ENCODE measurements at places on chromosomes 13 and 19. TPM values are rescaled to one million over a fixed set of nuclear protein-coding genes. Genes with fewer than 3 reads are reported as not detected.

The RFPL4AL1 gene
- total RNA-seq, result not detected

The F10 gene
- not detected for total RNA-seq

The ZNF888 gene
- 8.1 TPM for total RNA-seq

The CD209 gene
- total RNA-seq, result not detected

The DMRTC2 gene
- total RNA-seq, result not detected

DNA sequence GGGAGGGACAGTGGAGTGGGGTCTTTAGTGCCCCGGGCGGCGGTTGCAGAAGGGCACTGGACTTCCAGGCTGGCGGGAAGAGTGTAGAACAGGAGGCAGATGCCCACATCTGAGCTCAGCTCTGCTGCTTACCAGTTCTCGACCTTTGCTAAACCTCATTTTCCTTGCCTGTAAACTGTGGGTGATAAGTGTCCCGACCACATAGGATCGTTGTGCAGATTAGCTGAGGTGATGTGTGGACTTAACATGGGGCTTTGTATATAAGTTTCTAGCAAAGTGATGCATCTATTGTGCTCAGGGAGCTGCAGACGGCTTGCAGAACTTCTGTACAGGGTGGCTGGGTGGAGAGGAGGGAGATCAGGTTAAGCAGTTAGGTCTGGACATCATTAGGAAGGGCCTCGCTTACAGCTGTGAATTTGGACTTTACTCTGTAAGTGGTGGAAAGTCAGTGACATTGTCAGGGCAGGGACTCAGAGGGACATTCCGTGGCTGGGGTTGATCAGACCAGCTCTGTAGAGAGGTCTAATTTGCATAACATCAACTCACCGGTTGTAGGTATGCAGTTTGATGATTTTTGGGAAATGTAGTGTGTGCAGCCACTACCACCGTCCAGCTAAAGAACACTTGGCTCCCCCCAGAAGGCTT, 70.0 kb downstream of the SPATA13 start:
- no peak for DNase-seq

- peak; percentile 64 for DNase-seq
These were observed 7.2 kb downstream of the GFY start for GRCh38 chr19:49432141-49433073.

- DNase-seq, result no peak
These were observed at the start of gene TDRD12 for GRCh38 chr19:32719611-32720059. TDRD12 (plus strand) TSS chr19:32719767; CDS start chr19:32720073, 306 bp downstream.

DNA sequence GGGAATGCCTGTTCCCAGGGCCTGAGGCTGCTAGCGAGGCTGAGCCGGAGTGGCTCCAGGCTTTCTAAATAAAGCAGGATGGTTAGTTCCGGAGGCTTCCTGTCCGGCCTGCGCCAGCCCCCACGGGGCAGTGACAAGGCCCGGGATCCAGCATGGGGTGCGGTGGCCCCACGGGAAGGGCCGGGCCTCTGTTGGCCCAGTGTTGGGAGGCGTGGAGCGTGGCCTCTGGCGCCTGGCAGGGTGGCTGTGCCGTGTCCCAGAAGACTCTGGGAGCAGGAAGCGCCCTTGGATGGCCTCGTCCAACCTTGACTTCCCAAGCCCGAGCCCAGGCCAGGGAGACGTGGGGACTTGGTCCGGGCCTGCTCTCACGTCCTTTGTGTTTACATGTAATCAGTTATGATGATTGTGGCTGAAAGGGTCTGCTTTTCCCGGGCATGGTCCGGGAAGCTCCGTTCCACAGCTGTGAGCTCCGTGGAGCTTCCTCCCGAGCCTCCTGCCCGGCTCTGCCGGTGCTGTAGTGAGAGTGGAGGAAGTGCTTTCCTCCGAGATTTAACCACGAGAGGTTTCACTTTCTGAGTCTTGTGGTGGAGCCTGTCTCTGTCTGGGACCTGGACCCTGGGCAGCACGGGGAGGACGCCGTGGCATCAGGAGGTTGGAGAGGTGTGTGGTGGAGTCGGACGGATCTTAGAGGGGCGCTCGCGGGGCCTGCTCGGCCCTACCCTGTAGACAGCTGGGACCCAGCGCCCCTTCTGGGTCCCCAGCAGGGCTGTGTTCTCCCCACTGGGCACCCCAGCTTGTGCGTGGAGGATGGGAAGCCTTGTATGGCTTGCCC, 4.6 kb downstream of the GNA11 start:
- DNase-seq, result peak; percentile 40

- peak; percentile 41 for DNase-seq
These were observed 949 bp downstream of the SERTAD1 start for GRCh38 chr19:40424637-40425449.

- DNase-seq, result no peak
These were observed 71.2 kb upstream of the ADGRE5 start for GRCh38 chr19:14310055-14310454.

- DNase-seq, result peak; percentile 34
These were observed 181.5 kb downstream of the FOXO1 start for GRCh38 chr13:40484974-40485373.

GRCh38 chr13:98253526-98253925, 76.5 kb upstream of the RNF113B start:
- no peak for DNase-seq

- DNase-seq, result peak; percentile 65
These were observed at the start of gene STRN4 for GRCh38 chr19:46746281-46747057. STRN4 (minus strand) TSS chr19:46746450; CDS start chr19:46746430, 20 bp downstream.

GRCh38 chr19:56873493-56873892, 33.0 kb upstream of the PEG3 start:
- DNase-seq, result no peak

DNA sequence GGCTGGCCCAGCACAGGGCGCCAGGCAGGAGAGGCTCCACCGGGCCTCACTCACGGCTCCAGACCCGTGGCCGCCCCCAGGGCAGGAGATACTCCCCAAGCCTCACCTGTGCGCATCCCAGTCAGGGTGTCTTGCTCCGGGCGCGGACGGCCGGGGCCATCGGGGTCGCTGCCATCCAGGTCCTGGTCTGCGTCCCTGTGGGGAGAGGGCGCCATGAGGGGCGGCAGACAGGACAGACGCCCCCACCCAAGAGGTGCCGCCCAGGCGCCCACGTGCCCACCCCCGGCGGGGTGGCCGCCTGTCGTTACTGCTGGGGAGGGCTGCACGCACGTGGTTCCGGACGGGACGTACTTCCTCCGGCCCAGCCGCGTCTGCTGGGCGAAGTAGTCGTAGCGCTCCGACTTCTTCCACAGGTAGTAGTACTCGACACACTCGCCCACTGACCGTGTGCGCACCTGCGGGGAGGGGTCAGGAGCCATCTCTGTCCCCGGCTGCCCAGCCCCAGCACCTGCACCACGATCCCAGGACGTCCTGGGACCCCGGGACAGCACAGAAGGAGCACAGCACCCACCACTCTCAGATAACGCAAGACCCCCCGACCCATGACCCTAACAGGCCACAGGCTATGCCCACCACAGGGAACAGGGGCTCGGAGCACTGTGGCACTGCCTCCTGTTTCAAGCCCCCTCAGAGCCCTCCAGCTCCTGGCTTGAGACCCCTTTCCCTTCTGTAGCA, 17.4 kb upstream of the PLPP2 start:
- no peak for DNase-seq

Data from activated CD8-positive, alpha-beta T cell treated with anti-CD3 and anti-CD28 coated beads, Interleukin-2, amount 10 ng/mL, durations not matched to agents 7 days and 5 days (primary cell).